ENCODE measurements at places on chromosomes 4 and X. TPM values are rescaled to one million over a fixed set of nuclear protein-coding genes. Genes with fewer than 3 reads are reported as not detected.

The ZFX gene
- 104 TPM for total RNA-seq

GRCh38 chr4:177006331-177006730 lies 213.6 kb upstream of the VEGFC start:
- DNase-seq = no peak

GRCh38 chr4:168220893-168221292 lies 97.7 kb downstream of the DDX60 start:
- DNase-seq = no peak

- DNase-seq = no peak
Measured at GRCh38 chr4:100117750-100118149, 72.5 kb downstream of the DDIT4L start.

- no peak for DNase-seq
Measured at GRCh38 chr4:8585186-8585585, 5.0 kb downstream of the GPR78 start.

- no peak for DNase-seq
Measured at GRCh38 chrX:72031634-72032033, 100.1 kb downstream of the RTL5 start.

- DNase-seq = no peak
Measured at GRCh38 chr4:54140287-54140686, 40.3 kb downstream of the GSX2 start.
